Stimulated activated CD8-positive, alpha-beta memory T cell treated with anti-CD3 and anti-CD28 coated beads, Interleukin-15, amount 100 ng/mL, for 24 hours (primary cell): ENCODE measurements at places on chromosomes 2 and 18.

GRCh38 chr2:119407430-119408220 is 24.0 kb upstream of the TMEM37 start:
- no peak for DNase-seq

GRCh38 chr2:100038011-100038410 is 104.4 kb downstream of the AFF3 start:
- DNase-seq = no peak

DNA sequence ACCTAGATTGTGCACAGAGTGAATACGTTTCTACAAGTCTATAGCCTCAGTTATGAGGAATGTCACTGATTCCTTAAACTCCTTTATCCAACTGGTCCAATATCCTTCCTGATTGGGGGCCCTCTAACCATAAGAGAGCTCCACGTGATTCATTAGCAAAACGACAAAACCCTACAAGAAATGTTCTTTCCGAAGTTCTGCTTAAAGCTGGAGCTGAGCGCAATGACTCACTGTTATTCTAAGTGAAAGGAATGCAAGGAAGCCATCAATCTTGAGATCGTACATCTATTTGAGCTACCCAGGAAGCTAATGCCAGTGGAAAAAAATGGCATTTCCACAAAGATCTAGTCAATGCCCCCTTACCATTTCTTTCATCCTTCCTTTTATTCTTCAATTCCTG is 354.9 kb upstream of the CDH20 start:
- no peak for DNase-seq

DNA sequence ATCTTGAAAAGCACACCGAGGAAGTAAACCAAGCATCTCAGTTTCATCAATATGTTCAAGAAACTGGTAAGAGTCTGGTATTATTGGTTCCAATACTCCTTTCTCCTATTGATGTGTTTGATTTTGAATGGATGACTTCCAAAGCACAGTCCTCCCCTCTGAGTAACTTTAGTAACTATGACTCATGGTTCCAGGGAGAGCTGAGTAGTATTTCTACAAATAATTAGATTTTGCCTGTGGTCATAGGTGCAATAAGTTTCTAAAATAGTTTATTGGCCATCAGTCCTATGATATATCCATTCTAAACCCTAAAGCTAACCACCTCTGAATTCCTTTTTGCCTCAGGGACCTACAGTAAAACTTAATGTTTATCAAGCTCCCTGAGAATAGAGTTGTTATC is 352.4 kb downstream of the XIRP2 start:
- DNase-seq = no peak

DNA sequence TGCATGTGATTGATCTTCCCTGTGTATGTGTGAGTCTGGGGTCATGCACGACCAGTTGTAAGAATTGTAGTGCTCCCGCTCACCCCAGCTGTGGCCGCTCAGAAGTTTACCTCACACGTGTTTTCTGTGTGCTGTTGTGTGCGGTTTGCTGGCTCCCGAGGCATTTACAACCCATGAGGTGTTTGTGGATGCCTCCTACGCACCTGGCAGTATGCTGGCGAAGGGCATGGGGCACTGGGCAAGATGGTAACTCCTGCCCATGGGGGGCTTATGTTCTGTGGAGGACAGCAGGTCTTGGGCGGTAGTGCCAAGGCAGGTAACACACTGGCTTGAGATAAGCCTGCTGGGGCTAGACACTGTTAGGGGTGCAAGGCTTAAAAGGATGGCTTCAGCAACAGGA is 102.6 kb upstream of the HS6ST1 start:
- DNase-seq = no peak

- no peak for DNase-seq
Observed at GRCh38 chr2:212330263-212330662, 208.3 kb downstream of the ERBB4 start.

DNA sequence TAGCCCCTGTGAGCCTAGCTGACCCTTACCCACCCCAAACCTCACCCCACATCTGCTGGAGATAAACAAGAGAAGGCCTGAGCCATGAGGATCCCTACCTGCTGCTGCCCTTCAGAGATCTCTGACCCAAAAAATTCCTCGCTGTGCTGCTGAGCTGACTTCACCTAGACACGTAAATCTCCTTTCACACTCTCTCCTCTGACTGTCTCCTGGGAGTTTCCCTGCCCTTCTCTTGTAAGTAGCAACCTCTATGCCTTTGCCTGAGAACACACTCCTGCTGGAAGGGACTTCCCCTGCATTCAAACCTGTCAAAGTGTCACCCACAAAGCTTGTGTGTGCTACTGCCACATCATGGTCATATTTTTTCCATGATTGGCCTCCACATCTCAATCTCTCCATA is 134.2 kb upstream of the NOL4 start:
- no peak for DNase-seq

GRCh38 chr18:55444536-55444935 is 143.5 kb downstream of the TCF4 start:
- DNase-seq = no peak

GRCh38 chr2:63950414-63950813 is 68.8 kb downstream of the VPS54 start:
- DNase-seq = no peak

DNA sequence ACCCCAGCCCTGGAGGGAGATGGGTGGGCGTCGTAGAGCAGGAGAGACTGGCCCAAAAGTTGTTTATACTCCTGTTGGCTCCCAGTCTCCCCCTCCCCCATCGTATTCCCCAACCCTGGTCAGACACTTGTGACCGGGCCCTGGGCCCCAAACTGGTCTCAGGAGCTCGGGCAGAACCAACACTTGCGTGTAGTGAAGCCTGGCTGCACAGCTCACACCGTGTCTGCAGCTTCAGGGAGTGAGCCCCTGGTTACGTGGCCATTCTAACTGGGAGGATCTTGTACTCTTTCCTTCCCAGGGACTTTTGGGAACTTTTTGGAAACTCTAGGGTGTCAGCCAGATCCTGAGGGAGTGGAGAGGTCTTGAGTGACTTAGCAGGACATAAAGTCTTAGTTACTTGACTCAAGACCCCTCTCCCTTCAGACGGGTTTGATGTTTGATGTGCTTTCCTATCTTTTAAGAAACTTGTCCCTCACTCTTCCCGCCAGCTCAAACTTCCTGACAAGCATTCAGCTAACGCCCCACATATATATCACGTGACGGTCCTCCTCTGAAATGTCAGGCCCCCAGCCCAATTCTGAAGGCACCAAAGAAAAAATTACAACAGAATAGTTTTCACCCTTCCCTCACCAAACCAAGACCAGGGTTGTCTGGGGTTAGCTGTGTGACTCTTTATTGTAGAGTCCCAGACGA is 2.3 kb downstream of the PKDCC start:
- no peak for DNase-seq

- no peak for DNase-seq
Observed at GRCh38 chr18:37853706-37854105, 288.1 kb upstream of the CELF4 start.
